Lung (tissue), 17 donors: ENCODE measurements at places on chromosomes 1 and 21. TPM values are rescaled to one million over a fixed set of nuclear protein-coding genes. Genes with fewer than 3 reads are reported as not detected.
A peak's percentile ranks its signal among the peaks of the same experiment; 100 is the strongest.

Gene PPIE
- 47.6 TPM for polyA plus RNA-seq

Gene SIK1
- polyA plus RNA-seq = 15.4 TPM

Gene KCND3
- polyA plus RNA-seq = 1.8 TPM

Gene ERVH48-1
- 0.02 TPM for polyA plus RNA-seq

Gene TSPAN1
- polyA plus RNA-seq = 105 TPM

Gene HES4
- 16.6 TPM for polyA plus RNA-seq

Gene ZSWIM5
- 0.96 TPM for polyA plus RNA-seq

Gene ADAMTS4
- polyA plus RNA-seq = 22.3 TPM

GRCh38 chr1:93629101-93630059 lies 52.3 kb downstream of the BCAR3 start:
- peak; percentile 88 for DNase-seq

- DNase-seq = no peak
These were observed 17.7 kb downstream of the IKBKE start for GRCh38 chr1:206487970-206488369.

- no peak for DNase-seq
These were observed 258.6 kb downstream of the NPHP4 start for GRCh38 chr1:5733596-5733995.

GRCh38 chr1:115430441-115431158 lies 92.6 kb upstream of the NGF start:
- no peak for DNase-seq

- peak; percentile 67 for DNase-seq
These were observed 423.6 kb downstream of the HLX start for GRCh38 chr1:221302810-221303209.

DNA sequence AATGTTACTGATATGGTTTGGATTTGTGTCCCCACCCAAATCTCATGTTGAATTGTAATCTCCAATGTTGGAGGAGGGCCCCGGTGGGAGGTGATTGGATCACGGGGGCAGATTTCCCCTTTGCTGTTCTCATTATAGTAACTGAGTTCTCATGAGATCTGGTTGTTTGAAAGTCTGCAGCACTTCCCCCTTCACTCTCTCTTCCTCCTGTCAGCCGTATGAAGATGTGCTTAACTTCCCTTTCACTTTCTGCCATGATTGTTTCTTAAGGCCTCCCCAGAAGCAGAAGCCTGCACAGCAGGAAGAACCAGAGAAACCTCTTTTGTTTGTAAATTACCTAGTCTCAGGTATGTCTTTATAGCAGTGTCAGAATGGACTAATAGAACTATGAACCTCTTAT lies 28.4 kb downstream of the TRIM33 start:
- DNase-seq = no peak

GRCh38 chr1:53573931-53574330 lies 114.7 kb downstream of the DMRTB1 start:
- DNase-seq = no peak

DNA sequence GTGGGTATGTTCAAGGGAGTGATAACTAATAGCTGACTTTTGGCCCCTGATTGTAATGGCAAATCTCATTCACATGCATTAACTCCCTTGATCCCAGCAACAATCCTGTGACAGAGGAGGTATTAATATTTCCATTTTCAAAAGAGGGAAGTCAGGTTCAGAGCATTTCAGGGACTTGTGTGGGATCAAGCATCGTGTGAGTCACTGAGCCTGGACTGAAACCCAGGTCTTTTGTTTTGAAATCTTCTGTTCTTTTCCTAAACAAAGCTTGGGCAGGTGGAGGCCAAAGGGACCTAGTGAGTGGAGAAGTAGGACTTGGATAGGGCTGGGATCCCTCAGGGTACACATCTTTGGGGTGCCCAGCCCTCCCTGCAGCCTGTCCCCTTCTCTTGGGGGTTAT lies 37.9 kb downstream of the ETNK2 start:
- no peak for DNase-seq

GRCh38 chr1:204524986-204525385 lies 8.8 kb downstream of the MDM4 start:
- DNase-seq = no peak

DNA sequence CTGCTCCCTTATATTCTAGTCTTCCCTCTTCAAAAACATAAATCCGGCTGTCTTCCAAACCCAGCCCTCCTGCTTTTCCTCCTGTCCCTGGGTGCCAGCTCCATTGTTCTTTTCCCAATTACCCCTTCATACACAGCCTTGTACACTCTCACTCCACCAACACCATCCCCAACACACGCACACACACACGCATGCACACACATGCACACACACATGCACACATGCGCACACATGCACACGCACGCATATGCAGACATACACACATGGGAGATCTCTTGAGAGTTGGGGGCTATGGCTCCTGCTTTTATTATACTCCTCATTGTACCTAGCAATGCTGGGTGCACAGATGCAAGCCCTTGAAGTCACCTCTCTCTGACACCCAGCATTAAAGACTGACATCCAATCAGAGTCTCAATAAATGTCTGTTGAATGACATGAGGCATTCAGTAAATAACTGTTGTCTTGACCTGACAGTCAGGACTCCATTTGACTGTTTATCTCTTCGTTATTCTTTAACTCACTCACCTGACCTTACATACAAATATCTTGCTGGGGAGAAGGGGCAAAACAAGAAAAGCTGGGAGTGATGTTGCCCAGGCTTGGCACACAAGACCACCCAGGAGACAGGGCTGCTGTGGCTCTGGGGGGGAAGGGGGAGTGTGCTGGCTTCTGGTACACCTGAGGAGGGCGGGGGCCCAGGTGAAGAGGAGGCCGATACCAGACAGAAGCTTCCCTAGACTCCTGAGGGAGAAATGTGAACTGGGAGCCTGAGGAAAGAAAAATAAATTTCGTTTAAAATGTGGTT lies 16.0 kb downstream of the ABCA4 start:
- no peak for DNase-seq

DNA sequence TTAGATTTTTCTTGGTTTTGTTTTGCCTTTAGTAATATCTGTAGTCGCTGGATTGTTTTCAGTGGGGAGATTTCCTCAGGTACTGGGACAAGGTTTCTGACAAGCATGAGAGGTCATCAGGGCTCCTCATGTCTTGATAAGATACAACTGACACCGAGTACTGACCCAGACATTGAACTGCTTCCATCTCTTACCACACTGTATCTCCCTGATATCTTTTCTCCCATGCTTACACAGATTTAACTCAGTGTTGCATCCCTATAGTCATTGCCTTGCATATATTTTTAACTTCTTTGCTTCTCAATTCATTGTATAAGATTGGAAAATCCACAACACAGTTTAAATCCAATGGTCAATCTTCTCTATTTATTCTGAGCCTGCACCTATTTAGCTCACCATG lies 12.4 kb upstream of the CYB5R1 start:
- DNase-seq = no peak

GRCh38 chr1:46517010-46517600 lies 27.5 kb downstream of the DMBX1 start:
- peak; percentile 78 for DNase-seq

DNA sequence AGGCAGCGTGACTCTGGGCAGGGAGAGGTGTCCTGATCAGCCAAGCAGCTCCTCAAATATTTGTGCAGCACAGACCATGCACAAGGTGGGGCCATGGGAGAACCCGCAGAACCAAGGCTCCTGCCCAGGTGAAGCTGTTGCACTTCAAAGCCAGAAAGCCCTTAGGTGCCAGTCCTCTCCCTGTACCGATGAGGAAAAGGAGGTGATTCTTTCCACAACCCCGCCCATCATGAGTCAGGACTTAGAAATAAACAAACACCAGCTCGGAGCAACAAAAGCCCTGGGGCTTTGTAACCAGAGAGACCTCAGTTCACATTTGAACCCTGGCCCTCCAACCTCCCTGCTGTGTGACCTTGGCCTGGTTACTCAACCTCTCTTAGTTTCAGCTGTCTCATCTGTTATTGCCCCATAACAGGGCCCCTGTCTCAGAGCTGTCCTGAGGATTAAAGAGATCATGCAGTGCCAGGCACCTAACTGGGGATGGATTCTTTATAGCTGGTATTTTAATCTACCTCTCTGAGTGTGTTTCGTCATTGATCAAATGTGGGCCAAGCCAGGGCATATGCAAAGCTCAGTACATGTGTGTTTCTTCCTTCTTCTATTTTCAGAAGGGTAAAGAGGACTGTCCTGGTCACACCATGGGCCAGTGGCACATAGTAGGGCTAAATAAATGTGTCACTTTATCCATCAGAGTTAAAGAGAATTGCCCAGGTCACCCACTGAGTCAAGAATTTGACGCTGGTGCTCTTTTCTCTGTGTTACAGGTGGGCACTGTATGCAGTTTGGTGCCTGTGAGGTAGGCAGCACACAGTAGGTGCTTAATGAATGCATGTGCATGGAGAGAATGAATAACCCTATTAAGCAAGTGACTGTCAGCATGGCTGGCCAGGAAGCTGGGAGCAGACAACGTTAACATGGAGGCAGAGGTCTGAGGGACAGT lies 1.4 kb downstream of the LDLRAD1 start:
- no peak for DNase-seq

DNA sequence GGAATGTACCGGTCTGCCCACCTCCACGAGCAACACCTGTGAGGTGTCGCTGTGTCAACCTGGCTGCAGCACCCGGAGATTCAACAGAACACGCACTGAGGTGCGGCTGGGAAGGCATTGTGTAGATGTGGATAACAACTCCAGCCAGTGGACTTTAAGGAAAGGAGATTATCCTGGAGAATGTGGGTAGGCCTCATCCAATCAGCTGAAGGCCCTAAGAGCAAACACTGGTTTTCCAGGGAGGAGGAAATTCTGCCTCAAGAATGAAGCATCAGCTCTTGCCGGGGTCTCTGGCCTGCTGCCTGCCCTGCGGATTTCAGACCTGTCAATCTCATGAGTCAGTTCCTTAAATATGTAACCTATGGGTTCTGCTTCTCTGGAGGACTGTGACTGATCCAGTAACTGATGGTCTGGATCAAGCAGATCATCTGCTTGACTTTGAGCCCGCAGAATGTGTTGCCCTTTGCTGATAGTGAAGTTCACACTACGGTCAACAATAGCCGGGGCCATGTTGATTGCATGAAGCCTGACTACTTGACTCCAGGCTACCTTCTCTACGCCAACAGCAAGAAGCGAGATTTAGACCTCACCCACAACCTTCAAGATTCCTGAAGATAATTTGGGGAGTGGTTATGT lies 15.9 kb upstream of the PRDM15 start:
- DNase-seq = peak; percentile 5

DNA sequence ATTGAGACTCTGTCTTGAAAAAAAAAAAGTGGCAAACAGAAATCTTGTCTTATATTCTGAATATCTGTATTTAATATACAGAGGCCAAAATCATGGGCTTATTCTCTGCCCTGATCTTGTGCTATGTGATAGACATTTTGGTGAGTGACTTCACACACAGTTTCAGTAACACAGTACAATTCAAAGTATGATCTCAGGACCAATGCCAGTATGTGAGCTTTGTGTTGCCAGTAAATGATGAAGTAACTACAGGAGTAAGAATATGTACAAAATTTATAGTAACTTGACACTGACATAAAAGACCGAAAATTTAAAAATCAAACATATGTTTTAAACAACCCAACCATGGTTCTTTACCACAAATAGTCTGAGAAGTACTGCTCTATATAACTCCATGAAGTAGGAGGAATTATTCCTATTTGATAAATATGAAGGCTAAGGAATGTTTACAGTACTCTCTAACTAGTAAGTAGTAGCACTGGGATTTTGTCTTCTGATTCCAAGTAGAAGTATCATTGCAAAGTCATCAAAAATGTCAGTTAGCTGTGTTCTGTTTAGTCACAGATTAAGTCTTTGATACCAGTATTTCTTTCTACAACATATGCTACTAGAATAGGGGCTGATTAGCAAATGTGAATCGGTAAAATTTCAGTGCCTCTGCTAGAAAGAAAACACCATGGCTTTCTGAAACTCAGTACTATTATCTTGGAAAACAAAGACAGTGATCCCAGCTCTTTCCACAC lies 25.3 kb downstream of the DPH5 start:
- DNase-seq = no peak

DNA sequence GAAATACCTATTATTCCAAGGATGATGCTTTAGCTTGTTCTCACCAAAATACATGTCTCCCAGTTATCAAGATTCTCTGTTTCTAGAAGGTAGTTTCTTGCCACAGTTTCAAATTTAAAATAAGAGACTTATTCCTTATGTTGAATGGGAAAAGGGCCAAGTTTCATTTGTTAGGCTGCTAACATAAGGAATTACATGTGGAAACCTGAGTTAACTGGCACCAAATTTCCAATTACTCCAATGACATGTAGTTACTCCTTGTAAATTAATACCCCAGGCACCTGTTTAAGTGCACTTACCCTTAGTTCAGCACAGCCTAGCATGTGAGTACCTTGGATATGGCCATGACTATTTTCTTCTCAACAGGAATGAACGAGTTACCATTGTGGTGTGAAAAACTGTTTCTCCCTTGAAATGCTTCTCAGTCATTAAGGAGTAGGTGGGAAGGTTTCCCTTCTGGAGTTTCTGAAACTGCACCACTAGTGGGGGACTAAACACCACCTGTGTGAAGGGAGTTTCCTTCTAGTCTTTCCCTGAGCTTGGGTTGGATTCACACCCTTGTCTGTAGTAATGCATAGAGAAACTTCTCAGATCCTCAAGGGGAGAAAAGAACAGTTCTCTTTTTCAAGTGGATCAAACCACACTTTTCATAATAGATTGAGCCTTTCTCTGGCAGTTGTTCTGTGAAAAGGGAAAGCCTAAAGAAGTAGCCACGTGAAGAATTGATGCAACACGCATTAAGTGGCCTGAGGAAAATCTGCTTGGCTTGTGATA lies 32.3 kb upstream of the LRRC8C start:
- DNase-seq = no peak

GRCh38 chr21:17462276-17462981 lies 50.4 kb upstream of the CXADR start:
- no peak for DNase-seq

GRCh38 chr1:42003433-42003832 lies 84.7 kb upstream of the HIVEP3 start:
- DNase-seq = peak; percentile 39

DNA sequence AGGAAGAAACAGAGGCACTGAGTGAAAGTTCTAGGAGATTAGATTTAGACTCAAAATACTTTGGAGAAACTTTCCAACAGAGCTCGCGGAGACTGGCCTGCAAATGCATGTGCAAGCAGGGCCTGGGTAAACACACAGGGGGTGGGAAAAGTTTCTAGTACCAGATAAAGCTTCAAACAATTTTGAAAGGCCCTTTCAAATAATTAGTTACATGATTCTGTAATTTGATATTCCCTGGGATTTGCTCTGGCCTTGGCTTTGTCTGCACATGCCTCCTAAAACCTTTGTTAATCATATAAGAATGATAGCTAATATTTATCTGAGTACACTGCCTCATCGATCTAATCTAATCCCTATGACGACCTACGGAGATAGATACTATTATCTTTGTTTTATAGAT lies 31.3 kb downstream of the VTCN1 start:
- DNase-seq = no peak

- DNase-seq = no peak
These were observed 43.5 kb downstream of the TRIM33 start for GRCh38 chr1:114467491-114467890.
